ENCODE measurements at places on chromosomes 13 and 19.
A peak's percentile ranks its signal among the peaks of the same experiment; 100 is the strongest.

GRCh38 chr19:48510421-48511268, 990 bp downstream of the LMTK3 start:
- DNase-seq: peak; percentile 66

DNA sequence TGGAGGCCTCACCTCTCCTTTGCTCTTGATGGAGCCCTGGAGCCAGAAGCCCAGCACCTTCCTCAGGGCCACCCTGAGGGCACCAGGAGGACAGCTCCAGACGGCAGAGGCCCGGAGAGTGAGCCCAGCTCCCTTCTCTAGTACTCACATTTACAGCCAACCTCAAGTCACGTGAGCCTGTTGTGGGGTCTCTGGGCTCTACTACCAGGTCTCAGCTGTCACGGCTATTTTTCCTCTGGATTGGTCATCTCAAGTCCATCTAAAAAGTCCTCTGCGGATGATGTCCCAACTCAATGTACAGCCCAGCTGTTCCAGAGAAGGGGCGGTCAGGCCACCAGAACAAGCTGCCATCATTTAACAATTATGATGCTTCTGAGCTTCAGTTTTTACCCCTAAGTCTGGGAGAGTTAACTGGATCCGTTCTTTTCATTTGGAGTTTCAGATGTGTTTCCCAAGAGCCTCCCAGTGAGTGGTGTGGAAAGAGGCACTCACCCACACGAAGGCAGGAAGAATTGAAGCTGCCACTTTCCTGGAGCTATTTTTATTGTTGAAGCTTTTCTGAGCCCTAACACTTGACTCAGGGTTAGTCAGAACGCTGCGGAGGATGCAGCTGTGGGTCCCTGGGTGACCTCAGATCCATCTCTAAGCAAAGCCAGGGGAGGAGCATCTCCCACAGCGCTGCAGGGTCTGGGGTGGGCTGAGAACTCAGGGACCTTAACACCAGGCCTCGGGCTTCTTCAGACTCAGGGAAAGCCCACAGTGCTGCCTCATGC, 143.5 kb upstream of the UBL3 start:
- no peak for DNase-seq

DNA sequence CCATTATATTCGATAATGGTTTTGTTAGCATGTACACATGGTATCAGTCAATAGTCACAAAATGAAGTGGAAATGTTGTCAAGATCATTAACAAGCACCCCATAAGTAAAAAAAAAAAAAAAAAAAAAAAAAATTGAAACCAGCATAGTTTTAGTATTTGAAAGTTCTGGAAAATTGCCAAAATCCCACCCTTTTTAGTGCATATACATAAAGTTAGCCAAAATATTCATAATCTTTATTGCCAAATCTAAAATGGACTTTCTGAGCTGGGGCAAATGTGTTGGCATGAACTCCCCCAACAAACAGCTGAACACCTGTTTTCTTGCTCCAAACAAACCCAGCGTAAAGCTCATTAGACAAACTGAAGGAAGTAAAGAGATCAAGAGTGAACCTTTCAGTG, 73.9 kb downstream of the MZT1 start:
- DNase-seq: no peak

- DNase-seq: peak; percentile 36
Measured at GRCh38 chr13:76879203-76879882, 6.9 kb downstream of the KCTD12 start.

DNA sequence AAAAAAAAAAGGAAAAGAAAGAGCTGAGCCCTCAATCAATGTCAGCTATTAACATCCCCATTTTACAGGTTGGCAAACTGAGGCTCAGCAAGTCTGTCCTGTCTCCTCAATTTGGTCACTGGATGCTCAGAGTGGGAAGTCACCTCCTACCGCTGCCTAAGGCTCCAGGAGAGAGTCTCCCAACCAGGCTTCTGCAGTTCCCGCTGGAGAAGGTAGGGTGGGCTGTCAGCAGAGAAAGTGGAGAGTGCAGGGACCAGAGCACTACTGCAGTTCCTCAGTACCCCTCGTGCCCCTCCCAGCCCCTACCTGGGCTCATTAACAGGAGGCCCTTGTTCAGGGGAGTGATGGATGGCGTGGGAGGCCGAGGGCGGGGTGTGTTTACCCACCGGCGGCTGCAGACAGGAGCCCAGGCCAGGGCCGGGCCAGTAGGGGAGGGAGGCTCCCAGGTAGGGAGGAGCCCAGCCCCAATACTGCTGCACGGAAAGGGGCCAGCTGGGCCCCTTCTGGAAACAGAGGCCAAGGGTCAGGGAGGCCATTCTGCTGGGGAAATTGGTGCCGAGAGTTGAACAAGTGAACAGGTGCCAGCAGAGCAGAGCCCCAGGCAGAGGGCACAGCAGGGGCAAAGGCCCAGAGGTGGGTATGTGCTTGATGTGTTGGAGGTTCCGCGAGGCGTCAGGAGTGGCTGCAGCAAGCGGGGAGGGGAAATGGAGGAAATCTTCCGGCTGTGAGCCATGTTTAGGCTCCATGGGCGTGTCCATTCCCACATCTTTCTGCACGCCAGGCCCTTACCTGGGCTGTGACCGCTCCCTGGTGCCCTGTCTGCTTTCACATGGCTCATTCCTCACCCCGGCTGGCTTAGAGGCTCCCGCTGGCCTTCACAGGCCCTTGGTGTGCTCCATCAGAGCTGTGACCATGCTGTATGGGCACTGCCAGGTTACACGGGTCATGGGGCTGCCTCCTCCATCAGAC, 7.6 kb upstream of the COMP start:
- no peak for DNase-seq

GRCh38 chr19:15234431-15235130, 2.3 kb upstream of the EPHX3 start:
- DNase-seq: no peak

GRCh38 chr13:27497563-27498230, 47.3 kb upstream of the MTIF3 start:
- no peak for DNase-seq

DNA sequence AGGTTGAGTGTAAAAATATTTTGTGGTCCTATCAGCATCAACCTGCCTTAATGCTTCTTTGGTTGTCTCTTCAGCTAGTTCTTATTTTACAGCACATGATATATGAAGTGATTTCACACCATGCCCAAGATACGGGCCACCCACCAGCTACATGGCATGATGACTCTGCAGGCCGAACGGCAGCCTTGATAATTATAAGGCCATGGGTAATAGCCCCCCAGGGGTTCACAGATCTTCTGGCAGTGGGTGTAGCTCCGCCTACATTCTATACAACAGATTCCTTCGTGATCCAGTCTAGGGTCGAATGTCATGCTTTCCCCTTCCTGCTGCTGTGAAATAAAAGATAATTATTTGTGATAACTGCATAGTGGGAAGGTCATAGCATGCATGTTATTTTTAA, 36.1 kb downstream of the CNMD start:
- no peak for DNase-seq

GRCh38 chr13:22126433-22127021, 455.7 kb downstream of the FGF9 start:
- DNase-seq: no peak

GRCh38 chr13:28753208-28753892, 34.6 kb upstream of the SLC46A3 start:
- no peak for DNase-seq

DNA sequence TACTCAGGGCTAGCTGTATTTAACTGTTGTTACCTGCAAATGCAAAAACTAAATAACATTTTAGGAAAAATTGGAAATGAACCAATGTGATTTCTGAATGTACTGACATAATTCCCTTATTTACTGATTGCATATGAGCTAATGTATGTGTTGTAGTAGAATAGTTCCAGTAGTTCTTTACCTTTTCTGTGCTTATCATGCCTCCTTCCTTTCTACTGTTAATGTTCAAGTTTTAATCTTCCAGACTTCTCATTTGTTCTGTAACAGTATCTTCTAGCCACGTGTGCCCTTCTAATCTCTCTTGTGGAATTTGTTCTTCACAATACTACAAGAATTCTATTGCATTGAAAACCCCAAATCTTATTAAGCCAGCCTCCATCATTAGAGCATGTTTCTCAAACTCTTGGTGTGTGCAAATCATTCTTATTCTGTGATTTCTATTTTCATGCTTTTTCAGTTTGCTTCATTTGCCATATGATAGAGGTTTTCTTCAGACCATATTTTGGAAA, 17.7 kb downstream of the LSM14A start:
- no peak for DNase-seq

GRCh38 chr13:97660594-97661260, 226.8 kb downstream of the RAP2A start:
- no peak for DNase-seq

DNA sequence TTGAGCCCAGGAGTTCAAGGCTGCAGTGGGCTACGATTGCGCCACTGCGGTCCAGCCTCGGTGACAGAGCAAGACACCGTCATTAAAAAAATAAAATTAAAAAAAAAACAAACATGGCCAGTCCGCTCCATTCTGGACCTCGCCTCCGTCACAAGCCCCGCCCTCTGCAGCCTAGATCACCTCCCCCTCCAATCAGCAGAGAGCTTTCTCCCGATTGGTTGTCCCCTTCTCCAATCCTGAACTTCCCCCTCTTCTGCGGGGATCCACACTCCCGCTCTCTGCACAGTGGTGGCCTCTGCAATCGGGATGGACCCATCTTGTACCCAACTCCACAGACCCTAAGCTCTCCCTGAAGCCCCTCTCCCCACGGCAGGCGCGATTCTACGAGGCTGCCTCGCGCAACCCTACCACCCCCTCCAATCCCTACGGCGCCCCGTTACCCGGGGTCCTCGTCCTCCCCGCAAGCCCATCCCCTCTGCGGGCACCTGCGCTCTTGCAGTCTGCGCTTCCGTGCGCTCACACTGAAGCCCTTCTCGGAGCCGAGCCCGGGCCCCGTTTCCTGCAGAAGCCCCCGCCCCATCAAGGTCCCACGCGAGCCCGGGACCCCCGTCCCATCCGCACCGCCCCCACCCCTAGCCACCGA, 540 bp downstream of the TMEM160 start:
- peak; percentile 60 for DNase-seq

DNA sequence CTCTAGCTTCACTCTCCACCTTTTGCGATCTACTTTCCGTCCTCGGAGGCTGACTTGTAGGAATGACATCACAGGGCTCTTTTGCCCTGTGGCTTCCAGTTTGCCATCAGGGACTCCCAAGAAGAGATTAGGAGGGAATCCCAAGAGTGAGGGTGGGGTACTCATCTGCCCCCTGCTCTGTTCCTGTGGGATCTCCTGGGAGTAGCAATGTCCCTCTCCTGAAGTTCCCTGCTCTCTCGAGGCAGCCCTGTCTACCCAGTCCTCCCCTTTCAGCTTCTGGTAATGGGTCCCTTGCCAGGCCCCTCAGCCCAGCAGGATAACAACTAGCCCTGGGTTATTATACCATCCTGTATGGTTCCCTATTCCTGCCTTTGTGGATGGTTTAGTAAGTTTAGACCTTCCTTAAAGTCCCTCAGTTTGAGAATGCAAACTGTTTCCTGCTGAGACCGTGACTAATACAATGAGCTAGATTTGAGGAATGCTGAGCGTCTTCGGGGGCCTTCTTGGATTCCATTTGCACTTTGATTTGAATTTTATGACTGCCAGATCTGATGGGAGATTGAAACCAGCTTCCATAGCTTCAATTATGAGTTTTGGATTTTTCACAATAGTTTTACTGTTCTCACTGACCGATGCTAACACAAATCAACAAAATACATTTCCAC, 73.7 kb upstream of the IPO5 start:
- DNase-seq: no peak

GRCh38 chr13:40102360-40102727, 446.9 kb downstream of the COG6 start:
- no peak for DNase-seq

DNA sequence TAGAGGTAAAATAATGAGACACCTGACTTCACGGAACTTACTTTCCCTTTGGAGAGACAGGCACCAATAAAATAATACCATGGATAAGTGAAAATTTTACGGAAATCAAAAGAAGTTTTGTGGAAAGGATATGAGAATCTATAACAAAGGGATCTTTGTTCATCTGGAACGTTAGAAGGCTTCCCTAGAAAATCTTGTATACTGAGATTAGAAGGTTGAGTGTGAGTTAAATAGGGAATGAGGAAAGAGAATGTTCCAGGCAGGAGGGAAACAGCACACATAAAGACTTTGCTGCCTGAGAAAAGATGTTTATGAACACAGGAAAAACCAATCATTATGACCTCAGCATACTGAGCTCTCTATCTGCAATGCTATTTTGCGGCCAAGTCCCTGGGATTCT, 19.6 kb upstream of the RAP2A start:
- no peak for DNase-seq

DNA sequence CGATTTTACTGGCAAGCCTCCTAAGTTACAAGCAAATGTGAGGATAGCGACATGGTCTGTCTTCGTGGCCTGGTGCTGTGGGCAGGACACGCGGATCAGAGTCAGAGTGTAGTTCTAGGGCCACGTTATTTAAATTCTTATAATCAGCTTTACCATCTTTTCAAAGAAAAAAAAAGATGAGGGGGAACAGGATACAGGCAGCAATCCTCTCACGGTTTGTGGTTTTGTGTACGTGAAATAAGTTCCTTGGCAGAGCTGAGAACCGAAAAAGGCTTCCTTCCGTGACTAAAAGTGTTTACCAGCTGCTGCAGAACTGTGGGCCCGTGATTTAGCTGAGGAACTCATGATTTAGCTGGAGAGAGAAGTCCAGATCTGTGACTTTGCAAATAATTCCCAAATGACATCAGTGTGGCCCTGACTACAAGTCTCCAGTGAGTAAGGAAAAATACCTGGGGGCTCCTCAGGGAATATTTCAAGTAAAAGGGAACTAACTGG, 27.2 kb downstream of the RCBTB2 start:
- peak; percentile 19 for DNase-seq

GRCh38 chr19:55638864-55639359, 1.9 kb upstream of the ZNF580 start:
- DNase-seq: no peak

- DNase-seq: no peak
Measured at GRCh38 chr19:46660008-46660517, 919 bp downstream of the DACT3 start.

GRCh38 chr13:20446900-20447299, 78.8 kb downstream of the CRYL1 start:
- DNase-seq: no peak

DNA sequence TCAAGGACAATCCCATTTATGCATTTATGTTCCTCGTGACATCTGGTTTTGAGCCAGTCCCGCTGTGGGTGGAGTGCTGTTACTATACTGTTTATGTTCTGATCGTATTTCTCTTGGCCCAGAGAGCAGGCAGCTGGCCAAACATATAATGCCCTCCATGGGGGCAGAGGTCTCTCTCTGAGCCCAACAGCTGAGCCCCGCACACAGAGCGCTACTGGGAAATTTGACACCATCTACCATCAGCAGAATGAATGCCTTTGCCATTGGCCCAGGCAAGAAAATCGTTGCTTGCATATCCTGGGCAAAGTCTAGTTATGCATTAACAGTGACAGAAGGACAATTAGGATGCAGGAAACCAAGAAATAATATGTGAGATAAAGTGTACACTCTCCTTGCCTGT, 126.8 kb upstream of the CACNA1A start:
- DNase-seq: no peak

- no peak for DNase-seq
Measured at GRCh38 chr13:59601993-59602392, 561.7 kb downstream of the DIAPH3 start.

GRCh38 chr19:45138303-45138751, 22.5 kb downstream of the NKPD1 start:
- no peak for DNase-seq

- no peak for DNase-seq
Measured at GRCh38 chr19:58345558-58345957, 7.7 kb downstream of the A1BG start.

GRCh38 chr19:2543463-2544442, 67.8 kb downstream of the GADD45B start:
- DNase-seq: peak; percentile 56
